ENCODE measurements at places on chromosomes 7 and 10.

DNA sequence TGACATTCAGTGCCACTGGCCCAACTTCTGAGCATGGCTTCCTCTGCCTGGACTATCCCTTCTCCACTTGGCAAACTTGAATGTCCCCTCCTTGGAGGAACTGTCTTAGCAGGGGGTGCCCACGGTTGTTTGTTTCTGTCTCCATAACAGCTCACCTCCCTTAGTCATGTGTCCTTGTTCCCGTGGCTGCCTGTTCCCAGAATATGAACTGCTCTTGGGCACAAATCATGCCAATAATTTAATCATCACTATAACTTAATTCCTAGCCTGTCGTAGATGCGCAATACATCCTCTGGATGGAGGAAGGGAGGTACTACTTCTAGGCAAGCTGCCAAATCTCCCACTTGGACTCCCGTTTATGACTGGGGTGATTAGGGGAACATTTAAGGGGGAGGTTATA, 173.1 kb downstream of the MYOF start:
- no peak for DNase-seq

DNA sequence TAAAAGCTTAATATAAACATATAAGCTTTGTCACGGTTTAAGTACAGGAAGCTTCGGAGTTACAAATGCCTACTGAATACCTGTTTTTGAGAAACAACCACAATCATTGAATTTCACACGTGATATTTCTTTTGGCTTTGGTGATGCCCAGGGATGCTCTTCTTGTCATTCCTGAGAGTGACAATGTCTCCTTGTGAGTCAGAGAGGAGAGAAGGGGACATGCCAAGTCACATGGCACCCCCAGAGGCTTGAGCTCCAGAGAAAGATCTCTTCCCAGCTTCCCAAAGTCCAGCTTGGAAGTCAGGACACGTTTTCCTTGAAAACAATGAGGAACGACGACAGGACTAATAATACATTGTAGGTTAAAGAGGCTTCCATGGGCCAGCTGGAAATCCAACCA, 242.4 kb downstream of the ARHGAP21 start:
- DNase-seq, result no peak

GRCh38 chr7:92331508-92331907, 85.7 kb downstream of the ANKIB1 start:
- no peak for DNase-seq

GRCh38 chr10:9175200-9175599, 1120.7 kb downstream of the GATA3 start:
- DNase-seq, result no peak

- no peak for DNase-seq
Measured at GRCh38 chr10:88874281-88874680, 5.8 kb upstream of the STAMBPL1 start.

- no peak for DNase-seq
Measured at GRCh38 chr7:98362517-98362916, 38.4 kb downstream of the BAIAP2L1 start.

DNA sequence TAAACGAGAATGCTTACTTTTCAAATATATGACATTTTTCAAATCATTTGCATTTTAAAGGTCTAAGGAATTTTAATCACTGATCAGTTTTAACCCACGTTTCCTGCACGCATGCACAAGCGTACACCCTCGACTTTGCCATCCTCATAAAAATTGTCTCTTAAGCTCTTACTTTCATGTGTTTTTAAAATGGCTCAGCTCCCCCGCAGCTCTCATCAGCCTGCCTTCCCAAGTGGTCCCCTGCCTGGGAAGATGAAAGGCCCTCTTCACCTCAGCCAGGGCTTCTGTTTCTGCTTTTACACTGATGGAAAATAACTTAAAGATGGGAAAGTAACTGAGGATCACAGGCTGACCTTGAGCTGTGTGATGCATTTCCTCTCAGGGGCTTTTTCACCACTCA, 131.6 kb upstream of the LSM8 start:
- no peak for DNase-seq

All from GM10248 (cell line).